ENCODE measurements at places on chromosomes 7 and 10.

- no peak for DNase-seq
- H3K27ac ChIP-seq: no peak overlapping the region
- no peaks in the 10 kb centered on the region for H3K36me3 ChIP-seq
- H3K27me3 ChIP-seq: no peaks in the 10 kb centered on the region
Observed at GRCh38 chr10:71331736-71332135, 12.7 kb downstream of the SLC29A3 start.

- peak overlapping the region; percentile 98 for H3K27ac ChIP-seq
- H3K4me1 ChIP-seq: peaks cover 58% of the 10 kb centered on the region
- DNase-seq: no peak
- no peaks in the 10 kb centered on the region for H3K36me3 ChIP-seq
- no peaks in the 10 kb centered on the region for H3K27me3 ChIP-seq
Observed at GRCh38 chr10:73645251-73645650, 4.0 kb upstream of the MYOZ1 start.

- H3K27ac ChIP-seq: no peak overlapping the region
- H3K27me3 ChIP-seq: no peaks in the 10 kb centered on the region
- H3K4me3 ChIP-seq: no peak overlapping the region
- no peaks in the 10 kb centered on the region for H3K4me1 ChIP-seq
- DNase-seq: no peak
Observed at GRCh38 chr10:26642896-26643653, 54.4 kb upstream of the PDSS1 start.

GRCh38 chr7:112800486-112800885 lies 10.3 kb upstream of the TMEM168 start:
- no peak overlapping the region for H3K27ac ChIP-seq
- H3K4me1 ChIP-seq: no peaks in the 10 kb centered on the region
- no peak for DNase-seq
- no peaks in the 10 kb centered on the region for H3K36me3 ChIP-seq
- no peaks in the 10 kb centered on the region for H3K27me3 ChIP-seq
- no peak overlapping the region for H3K4me3 ChIP-seq

DNA sequence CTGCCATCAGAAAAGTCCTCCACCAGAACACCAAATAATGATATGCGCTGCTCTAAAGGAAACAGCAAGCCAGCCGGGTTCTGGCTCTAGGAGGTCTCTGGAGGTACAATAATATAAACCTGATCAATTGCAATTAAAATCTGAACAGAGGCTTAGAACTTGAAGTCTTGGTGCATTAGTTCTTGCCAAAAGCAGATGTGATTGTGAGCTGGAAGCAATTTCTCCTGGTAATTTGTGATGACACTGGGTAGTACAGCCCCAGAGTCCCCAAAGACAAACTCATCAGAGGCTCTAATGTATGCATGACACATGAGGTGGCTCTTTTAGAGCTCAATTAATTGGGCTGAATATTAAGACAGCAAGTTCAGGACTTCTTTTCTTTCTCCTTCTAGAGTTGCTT lies 3.3 kb downstream of the ETV1 start:
- H3K27ac ChIP-seq: no peak overlapping the region
- H3K27me3 ChIP-seq: no peaks in the 10 kb centered on the region
- DNase-seq: no peak
- no peak overlapping the region for H3K4me3 ChIP-seq

GRCh38 chr7:106219170-106219569 lies 65.6 kb downstream of the NAMPT start:
- H3K27ac ChIP-seq: no peak overlapping the region
- peaks cover 26% of the 10 kb centered on the region for H3K4me1 ChIP-seq
- H3K27me3 ChIP-seq: no peaks in the 10 kb centered on the region
- no peak for DNase-seq

- H3K27ac ChIP-seq: peak overlapping the region; percentile 78
- H3K4me1 ChIP-seq: peaks cover 27% of the 10 kb centered on the region
- no peaks in the 10 kb centered on the region for H3K27me3 ChIP-seq
- no peak overlapping the region for H3K4me3 ChIP-seq
- no peaks in the 10 kb centered on the region for H3K36me3 ChIP-seq
- DNase-seq: peak; percentile 56
Observed at GRCh38 chr7:2157473-2158279, 75.1 kb downstream of the MAD1L1 start.

DNA sequence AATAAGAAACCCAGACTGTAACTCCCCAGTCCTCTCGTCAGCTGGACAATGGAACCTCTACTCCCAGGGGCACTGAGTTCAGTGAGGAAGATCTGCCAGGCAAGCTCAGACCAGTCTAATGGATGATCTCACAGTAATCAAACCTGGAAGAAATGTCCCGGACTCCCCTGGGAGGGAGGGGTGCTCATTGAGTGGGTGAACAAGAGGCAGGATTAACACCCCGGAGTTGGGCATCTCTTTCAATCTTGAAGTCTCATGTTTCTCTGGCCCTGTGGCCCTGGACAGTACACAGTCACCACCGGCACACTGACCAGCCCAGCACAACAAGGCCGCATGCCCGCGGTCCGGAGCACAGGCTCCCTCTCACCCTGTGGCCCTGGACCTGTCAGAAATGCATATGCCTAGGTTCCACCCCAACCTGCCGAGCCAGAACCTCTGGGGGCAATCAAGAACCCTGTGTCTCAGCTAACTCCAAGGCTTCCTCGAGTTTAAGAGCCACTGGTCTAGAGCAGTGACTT lies 27.8 kb downstream of the CXCL12 start:
- H3K4me1 ChIP-seq: no peaks in the 10 kb centered on the region
- no peak for DNase-seq
- no peaks in the 10 kb centered on the region for H3K36me3 ChIP-seq
- no peak overlapping the region for H3K27ac ChIP-seq

- H3K36me3 ChIP-seq: no peaks in the 10 kb centered on the region
- no peak for DNase-seq
- H3K4me1 ChIP-seq: no peaks in the 10 kb centered on the region
- no peak overlapping the region for H3K27ac ChIP-seq
- H3K27me3 ChIP-seq: no peaks in the 10 kb centered on the region
Observed at GRCh38 chr7:139799586-139799985, 21.8 kb upstream of the HIPK2 start.

DNA sequence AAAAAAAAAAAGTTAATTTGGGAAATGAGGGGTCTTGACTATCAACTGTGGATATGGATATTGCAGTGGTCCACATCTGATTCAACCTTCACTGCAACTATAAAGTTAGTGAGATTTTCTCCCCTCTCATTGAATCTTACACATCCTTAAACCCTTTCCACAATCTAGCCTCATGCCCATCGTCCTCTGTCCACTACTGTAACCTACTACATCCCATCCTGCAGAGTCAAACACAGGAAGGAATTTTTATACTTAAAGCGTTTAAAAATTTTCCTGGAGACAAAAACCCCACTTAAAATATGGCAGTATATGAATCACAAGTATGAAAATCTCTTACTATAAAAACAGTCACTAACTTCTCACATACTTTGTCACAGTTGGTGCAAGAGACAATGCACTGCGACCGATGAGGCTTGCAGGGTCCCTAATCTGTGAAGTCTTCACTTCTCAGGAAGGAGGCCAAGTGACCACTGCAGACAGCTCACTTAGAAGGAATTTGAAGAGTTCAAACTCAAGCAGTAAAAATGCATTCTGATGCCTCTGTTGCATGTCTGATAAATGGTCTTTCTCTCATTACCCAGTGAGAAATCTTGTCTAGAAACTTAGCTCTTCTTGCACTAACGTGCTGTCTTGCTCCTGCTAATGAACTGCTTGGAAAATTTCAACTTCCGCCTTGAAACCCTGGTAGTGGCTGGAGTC lies 50.3 kb upstream of the ST8SIA6 start:
- H3K27ac ChIP-seq: no peak overlapping the region
- no peaks in the 10 kb centered on the region for H3K4me1 ChIP-seq
- no peak for DNase-seq
- no peaks in the 10 kb centered on the region for H3K36me3 ChIP-seq
- no peak overlapping the region for H3K4me3 ChIP-seq
- no peaks in the 10 kb centered on the region for H3K27me3 ChIP-seq

- H3K4me1 ChIP-seq: no peaks in the 10 kb centered on the region
- H3K36me3 ChIP-seq: no peaks in the 10 kb centered on the region
- H3K27ac ChIP-seq: no peak overlapping the region
- no peaks in the 10 kb centered on the region for H3K27me3 ChIP-seq
- DNase-seq: no peak
- H3K4me3 ChIP-seq: no peak overlapping the region
Observed at GRCh38 chr7:23893942-23894891, 184.2 kb downstream of the STK31 start.

- no peaks in the 10 kb centered on the region for H3K27me3 ChIP-seq
- no peaks in the 10 kb centered on the region for H3K4me1 ChIP-seq
- DNase-seq: no peak
Observed at GRCh38 chr10:25725917-25726716, 207.9 kb upstream of the MYO3A start.

GRCh38 chr10:95268438-95268837 lies 22.4 kb downstream of the PDLIM1 start:
- H3K4me1 ChIP-seq: peaks cover 17% of the 10 kb centered on the region
- DNase-seq: peak; percentile 56
- no peak overlapping the region for H3K4me3 ChIP-seq
- H3K27ac ChIP-seq: peak overlapping the region; percentile 55
- H3K36me3 ChIP-seq: peaks cover 50% of the 10 kb centered on the region

DNA sequence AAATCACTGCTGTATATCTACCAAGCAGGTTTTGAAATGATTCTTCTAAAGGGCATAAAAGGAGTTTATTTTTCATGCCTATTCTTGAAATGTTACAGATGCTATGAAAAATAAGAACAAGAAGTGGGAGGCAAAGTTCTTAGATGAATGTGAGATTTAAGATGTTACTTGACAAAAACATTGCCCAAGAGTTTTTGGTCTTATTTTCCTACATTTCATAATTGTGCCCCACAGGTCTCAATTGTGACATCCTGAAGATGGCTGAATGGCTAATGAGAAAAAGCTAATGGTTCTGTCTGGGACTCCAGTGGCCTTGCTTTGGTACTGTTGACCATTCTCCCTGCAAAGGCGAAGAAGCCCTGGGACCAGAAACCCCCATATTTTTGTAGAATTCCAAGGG lies 43.0 kb upstream of the IFRD1 start:
- no peak overlapping the region for H3K27ac ChIP-seq
- no peaks in the 10 kb centered on the region for H3K4me1 ChIP-seq
- H3K36me3 ChIP-seq: no peaks in the 10 kb centered on the region
- no peak overlapping the region for H3K4me3 ChIP-seq
- no peaks in the 10 kb centered on the region for H3K27me3 ChIP-seq

DNA sequence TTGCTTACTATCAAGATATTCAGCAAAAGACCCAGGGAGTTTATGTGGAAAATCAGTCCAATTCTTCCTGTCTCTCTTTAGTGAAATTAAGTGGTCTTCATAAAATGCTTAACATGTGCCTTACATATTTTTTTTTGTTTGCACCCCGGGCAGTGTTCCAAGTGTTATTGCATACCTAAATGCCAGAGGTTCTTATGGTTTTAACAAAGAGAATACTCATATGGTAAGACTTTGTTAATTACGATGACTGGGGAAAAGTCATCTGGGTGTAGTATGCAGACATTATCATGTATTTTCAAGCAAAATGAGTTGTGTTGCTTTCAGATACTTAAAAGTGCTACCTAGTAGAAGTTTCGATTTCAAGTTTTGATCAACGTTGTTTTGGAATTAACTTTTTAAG lies 82.6 kb downstream of the PRKG1 start:
- DNase-seq: no peak
- no peak overlapping the region for H3K27ac ChIP-seq
- H3K27me3 ChIP-seq: no peaks in the 10 kb centered on the region
- H3K4me1 ChIP-seq: peaks cover 6% of the 10 kb centered on the region

DNA sequence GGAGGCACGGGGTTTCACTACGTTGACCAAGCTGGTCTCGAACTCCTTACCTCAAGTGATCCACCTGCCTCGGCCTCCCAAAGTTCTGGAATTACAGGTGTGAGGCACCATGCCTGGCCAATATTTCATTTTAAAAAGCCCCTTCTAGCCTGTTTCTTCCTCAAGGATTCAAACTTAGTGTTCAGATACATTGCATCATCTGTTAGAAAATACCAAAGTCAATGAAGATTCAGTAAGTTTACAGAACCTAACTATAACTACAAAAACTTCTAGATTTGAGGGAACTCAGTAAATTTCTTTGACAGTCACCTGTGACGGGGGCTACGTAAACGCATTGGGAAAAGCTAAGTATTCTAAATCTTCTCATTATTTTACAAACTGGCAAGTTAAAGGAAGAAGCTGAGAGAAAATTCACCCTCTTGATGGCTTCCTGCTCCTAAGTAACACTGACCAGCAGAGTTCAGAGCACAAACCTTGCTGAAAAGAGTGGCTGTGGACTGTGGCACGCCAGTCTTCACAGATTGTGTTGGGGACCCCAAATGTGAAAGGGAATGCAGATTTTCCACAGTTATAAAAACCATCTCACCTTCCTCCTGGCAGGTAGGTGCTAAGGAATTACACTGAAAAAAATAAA lies 162.2 kb downstream of the PKD1L1 start:
- no peak overlapping the region for H3K4me3 ChIP-seq
- peaks cover 4% of the 10 kb centered on the region for H3K4me1 ChIP-seq
- no peak for DNase-seq
- no peak overlapping the region for H3K27ac ChIP-seq

DNA sequence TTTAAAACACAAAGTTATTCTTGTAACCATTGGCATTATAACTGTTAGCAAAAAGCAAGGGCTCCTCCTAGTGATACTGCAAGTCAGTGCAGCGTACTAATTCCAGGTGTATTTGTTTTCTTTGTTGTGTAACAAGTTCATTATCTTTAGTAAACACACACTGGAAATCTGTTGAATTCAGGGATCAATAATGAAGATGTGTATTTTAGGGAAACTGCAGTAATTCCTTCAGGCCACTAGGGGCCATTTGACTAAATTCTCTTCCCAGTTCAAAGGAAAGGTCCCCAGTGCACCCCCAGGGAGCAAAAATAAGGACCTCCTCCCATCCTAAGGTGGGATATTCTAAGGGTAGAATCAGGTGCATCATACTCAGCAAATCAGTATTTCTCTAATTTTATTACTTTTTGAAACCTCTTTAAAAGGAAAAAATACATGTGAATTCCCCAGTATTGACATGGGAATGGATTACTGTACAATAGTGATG lies 158.6 kb upstream of the LYZL1 start:
- H3K4me3 ChIP-seq: no peak overlapping the region
- no peak overlapping the region for H3K27ac ChIP-seq
- no peak for DNase-seq

- peaks cover 7% of the 10 kb centered on the region for H3K4me1 ChIP-seq
- no peak overlapping the region for H3K4me3 ChIP-seq
- no peaks in the 10 kb centered on the region for H3K36me3 ChIP-seq
Observed at GRCh38 chr7:74044366-74045350, 16.7 kb downstream of the ELN start.

- no peak overlapping the region for H3K27ac ChIP-seq
- H3K4me1 ChIP-seq: no peaks in the 10 kb centered on the region
- no peaks in the 10 kb centered on the region for H3K27me3 ChIP-seq
- H3K4me3 ChIP-seq: no peak overlapping the region
Observed at GRCh38 chr10:121668314-121669027, 70.2 kb upstream of the FGFR2 start.

- no peaks in the 10 kb centered on the region for H3K27me3 ChIP-seq
- no peak for DNase-seq
- no peak overlapping the region for H3K27ac ChIP-seq
- H3K36me3 ChIP-seq: no peaks in the 10 kb centered on the region
- H3K4me1 ChIP-seq: no peaks in the 10 kb centered on the region
- no peak overlapping the region for H3K4me3 ChIP-seq
Observed at GRCh38 chr10:5557799-5558771, 33.3 kb downstream of the CALML3 start.

Data from psoas muscle (tissue), 8 donors.